ENCODE measurements at places on chromosomes 3 and 15.
A peak's percentile ranks its signal among the peaks of the same experiment; 100 is the strongest.

DNA sequence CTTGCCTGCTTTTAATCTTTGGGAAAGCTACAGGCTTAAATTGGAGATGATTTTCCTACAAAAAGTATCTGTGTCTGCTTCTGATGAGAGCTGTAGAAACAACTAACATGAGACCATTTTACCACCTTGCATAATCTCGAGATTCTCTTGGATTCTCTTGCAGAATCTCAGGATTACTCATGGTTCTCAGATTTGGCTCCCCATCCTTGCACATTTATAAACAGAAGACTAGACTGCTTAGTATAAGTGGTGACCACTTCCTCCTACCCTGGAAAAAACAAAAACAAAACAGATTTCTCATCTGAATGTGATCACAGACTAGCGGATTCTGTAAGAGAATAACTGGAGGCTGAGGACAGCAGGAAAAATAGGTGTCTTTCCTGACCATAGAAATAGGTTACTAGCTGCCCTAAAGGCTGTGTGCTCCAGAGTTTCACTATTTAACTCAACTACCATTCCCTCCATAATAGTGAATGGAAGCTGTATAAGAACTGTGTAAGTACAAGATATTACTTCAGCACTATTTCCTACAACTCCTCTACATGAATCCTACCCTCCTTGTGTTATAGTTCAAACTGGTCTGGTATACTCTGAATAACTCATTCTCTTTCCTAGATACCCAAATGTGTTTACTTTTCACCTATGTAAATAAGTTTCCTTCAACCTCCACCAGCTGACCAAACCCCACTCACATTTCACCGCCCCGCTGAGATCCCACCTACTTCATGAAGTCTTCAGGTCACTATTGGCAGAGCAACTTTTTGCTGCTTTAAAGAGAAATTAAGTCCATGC lies 122.2 kb upstream of the C2CD4B start:
- DNase-seq, result no peak

GRCh38 chr15:99305761-99306505 lies 54.7 kb downstream of the LRRC28 start:
- DNase-seq, result no peak

DNA sequence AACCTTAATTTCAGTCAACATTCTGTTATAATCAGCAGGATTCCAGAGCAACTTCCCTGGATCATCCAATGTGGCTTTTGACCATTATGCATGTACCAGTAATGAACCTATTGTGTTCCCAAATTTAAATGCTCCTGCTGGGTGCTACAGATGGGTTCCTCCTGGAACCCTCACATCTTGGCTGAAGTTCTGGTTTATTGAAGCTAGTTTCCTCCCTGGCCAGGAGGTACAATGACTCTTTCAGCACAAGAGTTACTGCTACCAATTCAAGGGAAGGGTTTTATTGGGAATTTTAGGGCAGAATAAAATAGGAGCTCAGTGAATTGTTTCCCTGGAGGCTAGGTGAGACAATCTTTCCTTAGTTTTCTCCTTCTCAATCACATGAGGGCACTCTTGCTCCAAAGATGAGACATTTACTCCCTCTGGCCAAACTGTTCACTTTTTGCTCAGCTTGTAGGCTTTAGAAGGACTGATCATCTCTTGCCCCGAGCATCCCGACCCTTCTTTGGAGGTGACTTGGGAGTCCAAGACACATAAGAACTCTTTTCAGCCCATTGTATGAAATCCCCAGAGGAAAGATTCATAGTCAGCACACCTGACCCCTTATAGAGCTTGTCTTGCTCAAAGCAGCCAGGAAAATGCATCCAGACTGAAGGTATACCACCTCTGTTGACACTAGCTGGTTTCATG lies 8.8 kb upstream of the NPHP3 start:
- DNase-seq, result no peak

DNA sequence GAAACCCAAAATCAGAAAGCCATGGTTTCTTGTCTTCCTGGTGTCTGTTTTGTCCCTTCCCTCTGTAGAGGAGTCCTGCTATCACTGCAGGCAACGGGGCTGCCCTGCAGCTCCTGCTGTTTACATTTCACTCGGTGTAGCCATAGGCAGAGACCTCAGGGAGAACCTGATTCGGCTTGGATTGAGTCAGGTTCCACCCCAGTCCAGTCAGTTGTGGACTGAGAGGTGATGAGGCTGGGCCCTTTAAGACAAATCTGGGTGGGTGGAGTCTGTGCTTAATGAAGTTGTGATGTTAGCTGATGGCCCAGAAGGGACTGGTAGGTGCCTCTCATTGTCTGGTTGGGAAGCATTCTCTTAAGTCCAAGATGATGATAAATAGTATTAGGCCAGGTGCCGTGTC lies 35.7 kb downstream of the FLNB start:
- DNase-seq, result no peak

GRCh38 chr3:32189693-32190092 lies 48.8 kb upstream of the CMTM8 start:
- no peak for DNase-seq

DNA sequence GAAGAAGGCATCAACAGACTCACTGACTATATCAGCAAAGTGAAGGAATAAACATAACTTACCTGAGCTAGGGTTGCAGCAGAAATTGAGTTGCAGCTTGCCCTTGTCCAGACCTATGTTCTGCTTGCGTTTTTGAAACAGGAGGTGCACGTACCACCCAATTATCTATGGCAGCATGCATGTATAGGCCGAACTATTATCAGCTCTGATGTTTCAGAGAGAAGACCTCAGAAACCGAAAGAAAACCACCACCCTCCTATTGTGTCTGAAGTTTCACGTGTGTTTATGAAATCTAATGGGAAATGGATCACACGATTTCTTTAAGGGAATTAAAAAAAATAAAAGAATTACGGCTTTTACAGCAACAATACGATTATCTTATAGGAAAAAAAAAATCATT lies 17.8 kb downstream of the LMOD3 start:
- no peak for DNase-seq

DNA sequence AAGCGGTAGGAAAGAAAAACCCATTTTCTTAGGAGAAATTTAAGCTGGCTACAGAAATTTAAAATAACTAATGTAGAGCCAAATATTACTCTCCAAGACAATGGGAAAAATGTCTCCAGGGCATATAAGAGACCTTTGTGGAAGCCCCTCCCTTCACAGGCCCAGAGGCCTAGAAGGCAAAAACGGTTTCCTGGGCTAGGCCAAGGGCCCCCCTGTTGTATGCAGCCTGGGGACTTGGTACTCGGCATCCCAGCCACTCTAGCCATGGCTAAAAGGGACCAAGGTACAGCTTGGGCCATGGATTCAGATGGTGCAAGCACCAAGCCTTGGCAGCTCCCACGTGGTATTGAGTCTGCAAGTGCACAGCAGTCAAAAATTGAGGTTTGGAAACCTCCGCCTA lies 90.1 kb downstream of the CGGBP1 start:
- DNase-seq, result no peak

GRCh38 chr3:9946112-9947024 lies 5.8 kb downstream of the PRRT3 start:
- peak; percentile 45 for DNase-seq

- DNase-seq, result no peak
Measured at GRCh38 chr15:43517354-43518196, at the start of gene MAP1A. MAP1A (plus strand) TSS chr15:43517608; CDS start chr15:43521474, 3,866 bp downstream.

DNA sequence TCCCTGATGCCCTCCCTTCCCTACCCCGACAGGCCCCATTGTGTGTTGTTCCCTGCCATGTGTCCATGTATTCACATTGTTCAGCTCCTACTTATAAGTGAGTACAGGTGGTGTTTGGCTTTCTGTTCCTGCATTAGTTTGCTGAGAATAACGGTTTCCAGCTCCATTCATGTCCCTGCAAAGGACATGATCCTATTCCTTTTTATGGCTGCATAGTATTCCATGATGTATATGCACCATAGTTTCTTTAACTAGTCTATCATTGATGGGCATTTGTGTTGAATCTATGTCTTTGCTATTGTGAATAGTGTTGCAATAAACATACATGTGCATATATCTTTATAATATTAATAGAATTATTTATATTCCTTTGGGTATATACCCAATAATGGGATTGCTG lies 52.1 kb upstream of the TNFSF10 start:
- no peak for DNase-seq

DNA sequence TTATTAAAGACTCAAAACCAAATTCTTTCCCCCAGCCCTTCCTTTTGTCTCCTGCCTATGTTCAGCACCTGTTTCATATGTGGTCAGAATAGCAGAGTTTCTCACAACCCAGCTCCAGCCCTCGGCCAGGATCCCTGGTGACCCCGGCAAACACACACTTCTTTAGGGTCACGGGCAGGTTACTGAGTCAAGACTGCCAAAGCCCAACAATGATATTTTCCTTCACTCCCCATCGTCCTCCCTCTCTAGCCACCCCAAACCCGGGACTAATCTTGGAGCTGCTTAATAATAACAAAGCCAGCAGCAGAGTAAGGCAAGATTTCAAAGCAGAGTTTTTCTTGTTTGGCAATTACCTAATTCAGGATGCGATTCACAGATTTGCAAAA lies 25.5 kb downstream of the RARB start:
- DNase-seq, result no peak

GRCh38 chr3:165404357-165405027 lies 208.3 kb upstream of the SLITRK3 start:
- DNase-seq, result no peak

DNA sequence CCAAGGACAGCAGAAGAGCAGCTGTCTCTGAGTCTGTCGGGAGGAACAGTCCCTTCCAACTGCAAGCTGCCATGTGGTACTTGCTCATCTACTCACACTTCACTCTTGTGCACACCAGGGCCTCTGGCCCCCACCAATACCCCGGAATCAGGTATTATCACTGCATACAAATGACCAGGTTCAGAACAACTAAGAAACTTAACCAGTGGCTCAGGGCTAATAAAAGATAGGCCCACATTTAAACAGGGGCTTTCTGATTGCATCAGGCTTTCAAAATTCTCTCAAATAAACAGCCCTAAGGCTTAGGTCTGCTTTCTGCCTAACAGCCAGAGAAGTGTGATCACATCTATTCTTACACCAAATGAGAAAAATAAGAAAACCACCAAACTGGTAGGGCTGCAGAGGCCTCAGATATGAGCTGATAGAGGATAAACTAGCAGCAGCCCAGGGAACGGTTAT lies 20.7 kb downstream of the CCDC12 start:
- DNase-seq, result no peak

DNA sequence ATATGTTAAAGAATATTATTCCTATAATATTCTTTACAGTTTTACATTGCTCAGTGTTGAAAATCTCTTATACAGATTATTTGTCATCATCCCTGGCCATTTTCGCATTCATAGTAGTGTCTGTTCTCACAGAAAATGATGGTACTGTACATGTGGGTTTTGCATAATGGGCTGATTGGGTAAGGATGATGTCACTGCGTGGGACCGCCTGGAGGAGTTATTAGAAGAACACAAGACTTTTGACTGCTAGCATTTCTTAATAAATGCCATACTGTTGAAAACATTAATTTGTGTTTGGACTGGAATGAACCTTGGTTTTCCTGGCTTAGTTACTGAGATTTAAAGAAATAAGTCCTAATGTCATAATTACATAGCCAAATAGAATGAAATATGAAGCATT lies 20.3 kb downstream of the LRCH3 start:
- DNase-seq, result no peak

DNA sequence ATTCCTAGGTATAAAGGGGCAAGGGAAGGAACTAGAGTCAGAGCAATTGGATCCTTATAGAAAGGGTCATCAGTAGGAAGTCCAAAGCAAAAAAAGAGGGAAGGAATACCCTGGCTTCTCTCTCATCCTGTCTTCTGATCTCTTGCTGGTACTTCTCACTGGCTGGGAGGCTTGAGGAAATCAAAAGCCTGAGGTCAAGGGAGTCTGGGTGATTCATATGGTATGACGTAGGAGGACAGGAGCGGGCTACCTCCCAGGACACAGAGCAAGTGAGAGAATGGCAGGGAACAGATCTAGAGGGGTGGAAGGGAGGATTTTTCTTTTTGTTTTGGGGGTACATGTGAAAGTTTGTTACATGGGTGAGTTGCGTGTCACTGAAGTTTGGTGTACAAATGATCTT lies 76.0 kb downstream of the CFAP20DC start:
- no peak for DNase-seq

- no peak for DNase-seq
Measured at GRCh38 chr3:69143612-69144011, 21.2 kb upstream of the LMOD3 start.

DNA sequence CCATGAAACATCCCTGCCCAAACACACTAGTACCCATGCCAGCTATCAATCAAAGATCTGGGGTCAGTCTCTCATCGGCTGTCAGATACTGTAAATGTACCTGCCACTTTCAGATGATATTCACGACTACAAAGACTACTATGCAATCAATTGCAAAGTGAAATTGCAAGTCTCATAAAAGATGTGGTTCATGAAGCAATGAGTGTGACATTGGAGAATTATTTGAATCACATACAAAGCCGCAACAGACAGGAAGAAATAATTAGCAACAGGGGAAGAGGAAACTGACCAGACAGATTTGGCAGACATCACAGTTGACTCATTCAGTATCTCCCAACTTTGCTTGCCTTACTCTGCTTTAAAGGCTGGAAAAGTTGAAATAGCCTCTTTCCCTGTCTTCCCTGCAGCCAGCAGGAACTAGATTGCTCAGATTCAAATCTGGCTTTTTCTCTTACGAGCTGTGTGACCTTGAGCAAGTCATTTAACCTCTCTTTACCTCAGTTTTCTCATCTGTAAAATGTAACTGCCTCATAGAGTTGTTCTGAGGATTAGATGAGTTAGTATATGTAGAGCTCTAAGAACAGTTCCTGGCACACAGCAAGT lies 95.7 kb upstream of the C3orf80 start:
- DNase-seq, result no peak

- no peak for DNase-seq
Measured at GRCh38 chr15:34724481-34724880, 30.3 kb downstream of the GJD2 start.

DNA sequence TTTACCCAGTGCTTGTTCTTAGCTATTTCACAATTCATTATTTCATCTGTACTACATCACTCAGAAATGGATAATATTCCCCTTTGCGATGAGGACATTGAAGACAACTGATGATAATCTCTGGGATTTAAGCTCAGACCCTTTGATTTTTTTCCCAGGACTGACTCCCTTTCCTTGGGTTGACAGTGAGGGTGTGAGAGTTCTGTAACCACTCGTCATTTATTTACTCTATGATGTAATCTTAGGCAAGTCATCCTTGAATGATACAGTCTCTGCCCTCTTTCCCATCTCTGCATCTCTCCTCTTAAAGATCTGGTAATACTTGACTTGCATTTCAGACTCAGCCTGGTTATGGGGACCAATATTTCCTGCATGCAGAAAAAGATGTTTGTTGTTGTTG lies 1041.7 kb downstream of the AGBL1 start:
- no peak for DNase-seq

DNA sequence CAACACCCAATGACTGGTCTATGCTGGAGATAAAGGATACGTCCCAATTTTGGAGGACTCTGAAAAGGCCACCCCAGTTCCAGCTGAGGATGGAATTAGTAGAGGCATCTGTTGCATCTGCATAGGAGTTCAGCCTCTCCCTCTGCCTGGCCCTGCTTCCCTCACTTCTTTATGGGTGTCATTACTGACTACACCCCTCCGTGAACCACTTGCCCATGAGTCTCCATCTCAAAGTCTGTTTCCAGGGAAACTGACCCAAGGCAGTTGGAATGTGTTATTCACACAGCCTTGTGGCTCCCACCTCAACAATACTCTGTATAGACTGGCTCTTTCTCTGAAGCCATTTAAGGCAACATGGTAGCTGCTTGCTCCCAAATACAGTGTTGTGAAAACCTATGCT lies 21.4 kb upstream of the PCOLCE2 start:
- DNase-seq, result no peak

GRCh38 chr15:81157195-81157938 lies 23.3 kb downstream of the CFAP161 start:
- DNase-seq, result no peak

- no peak for DNase-seq
Measured at GRCh38 chr3:156825795-156826143, 384 bp upstream of the LEKR1 start.
